ENCODE measurements at places on chromosomes 16 and 17.

DNA sequence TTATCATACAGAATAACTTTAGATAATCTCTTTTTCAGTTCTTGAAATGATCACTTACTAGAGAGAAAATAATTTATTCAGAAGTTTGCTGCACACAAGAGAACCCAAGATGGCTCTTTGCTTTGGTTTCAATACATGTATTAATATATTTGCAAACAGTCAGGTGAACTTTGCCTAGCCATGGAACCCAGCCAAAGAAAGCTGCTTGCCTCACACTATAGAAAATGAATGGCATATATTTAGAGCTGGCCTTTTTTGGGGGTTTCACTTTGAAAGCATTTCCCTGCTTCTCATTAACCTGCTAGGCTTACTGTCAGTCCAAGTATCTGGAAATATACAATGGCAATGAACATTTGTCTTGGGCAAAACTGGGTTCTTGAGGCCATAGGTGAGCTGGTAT is 75.3 kb downstream of the MRTFB start:
- DNase-seq = no peak

DNA sequence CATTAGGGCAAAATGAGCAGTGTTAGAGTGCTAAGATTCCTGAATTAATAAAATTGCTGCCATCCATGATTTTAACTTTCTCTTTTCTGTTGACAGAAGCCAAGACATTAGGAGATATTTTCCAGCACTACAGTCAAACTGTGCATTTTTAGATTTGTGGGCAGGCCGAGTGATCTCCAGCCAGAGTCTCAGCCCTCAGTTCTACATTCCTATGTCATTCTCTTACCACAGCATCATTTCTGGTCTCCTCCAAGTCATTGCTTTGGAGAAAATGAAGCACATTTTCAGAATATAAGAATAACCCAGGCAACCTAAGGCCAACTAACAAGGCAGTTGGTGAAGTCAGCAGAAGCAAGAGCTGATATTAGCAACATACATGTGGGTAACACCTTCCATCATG is 74.6 kb upstream of the NUDT7 start:
- DNase-seq = no peak

DNA sequence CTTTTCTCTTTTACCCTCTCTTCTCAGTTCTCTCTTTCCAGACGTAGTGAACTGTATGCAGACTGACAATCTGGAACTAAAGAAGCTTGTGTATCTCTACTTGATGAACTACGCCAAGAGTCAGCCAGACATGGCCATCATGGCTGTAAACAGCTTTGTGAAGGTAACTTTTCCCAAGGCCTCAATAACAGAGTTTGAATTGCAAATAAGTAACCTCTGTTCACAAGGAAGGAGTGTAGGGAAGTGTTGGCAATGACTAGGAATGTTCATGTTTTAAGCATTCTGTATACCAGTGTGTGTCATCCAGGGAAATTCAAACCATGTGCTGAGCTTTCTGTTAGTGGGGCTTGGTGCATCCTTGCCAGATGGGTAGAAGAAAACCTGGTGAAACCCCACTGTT is 18.6 kb downstream of the AP2B1 start:
- DNase-seq = no peak

- no peak for DNase-seq
Observed at GRCh38 chr17:17877529-17878358, 41.0 kb upstream of the SREBF1 start.

DNA sequence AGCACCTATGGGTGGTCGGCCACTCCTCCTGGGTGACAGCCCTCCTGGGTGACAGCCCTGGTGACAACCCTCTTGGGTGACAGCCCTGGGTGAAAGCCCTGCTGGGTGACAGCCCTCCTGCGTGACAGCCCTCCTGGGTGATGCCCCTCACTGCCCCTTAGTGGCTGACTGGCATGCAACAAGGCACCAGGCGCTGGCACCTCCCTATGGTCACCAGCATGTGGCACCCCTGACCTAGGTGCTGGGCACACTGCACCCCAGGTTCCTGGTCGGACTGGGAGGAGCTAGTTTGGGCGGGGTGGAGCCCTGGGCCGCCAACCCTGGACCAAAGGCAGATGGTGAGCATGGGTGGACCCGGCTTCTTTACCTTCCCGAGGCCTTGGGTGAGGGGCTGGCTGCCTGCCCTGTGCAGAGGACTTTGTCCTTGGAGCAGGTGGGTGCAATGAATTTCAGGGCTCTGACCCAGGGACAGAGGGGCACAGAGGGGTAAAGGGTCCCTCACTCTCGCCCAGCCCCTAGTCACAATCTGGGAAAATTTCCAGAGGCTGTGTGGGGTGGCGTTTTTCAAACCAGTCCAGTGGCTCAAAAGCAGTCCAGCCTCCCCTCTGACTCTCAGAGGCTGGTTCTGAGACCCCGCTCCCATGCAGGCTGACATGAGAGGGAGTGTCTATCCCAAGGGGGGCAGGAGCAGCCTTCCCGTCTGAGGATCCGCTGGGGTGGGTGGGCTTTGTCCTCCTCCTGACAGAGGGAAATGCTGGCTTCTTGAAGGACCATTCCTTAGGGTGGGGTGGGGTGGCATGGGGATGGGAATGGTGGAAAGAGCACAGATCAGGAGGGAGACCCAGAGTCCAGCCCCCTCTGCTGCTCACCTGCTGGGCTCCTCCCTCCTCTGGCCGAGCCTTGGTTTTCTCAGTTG is 25.9 kb upstream of the TNFRSF13B start:
- DNase-seq = no peak

Measured in NCI-H226 (cell line).